PC-9 (cell line): ENCODE measurements at places on chromosomes 2 and 18. TPM values are rescaled to one million over a fixed set of nuclear protein-coding genes. Genes with fewer than 3 reads are reported as not detected.
A peak's percentile ranks its signal among the peaks of the same experiment; 100 is the strongest.

DNA sequence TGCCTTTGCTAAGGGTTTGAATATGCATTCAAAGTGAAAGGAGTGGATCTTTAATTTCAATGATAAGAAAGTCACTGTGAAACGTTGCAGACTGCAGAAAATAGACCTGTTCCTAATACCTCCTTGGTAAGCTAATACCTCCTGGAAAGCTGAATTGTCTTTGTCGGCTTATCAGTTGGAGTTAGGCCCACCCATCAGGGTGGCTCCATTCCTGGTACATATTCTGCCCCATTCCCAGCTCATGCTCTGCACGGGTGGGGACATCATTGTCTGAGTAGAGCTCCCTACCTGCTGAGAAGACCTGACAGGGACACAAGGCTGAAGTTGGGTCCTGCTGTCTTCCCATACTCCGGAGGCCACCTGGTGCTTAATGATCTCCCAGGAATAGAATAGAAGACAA, 203.3 kb downstream of the EN1 start:
- no peak for DNase-seq

- no peak for DNase-seq
These were observed 99.9 kb downstream of the DYM start for GRCh38 chr18:49360582-49360981.

DNA sequence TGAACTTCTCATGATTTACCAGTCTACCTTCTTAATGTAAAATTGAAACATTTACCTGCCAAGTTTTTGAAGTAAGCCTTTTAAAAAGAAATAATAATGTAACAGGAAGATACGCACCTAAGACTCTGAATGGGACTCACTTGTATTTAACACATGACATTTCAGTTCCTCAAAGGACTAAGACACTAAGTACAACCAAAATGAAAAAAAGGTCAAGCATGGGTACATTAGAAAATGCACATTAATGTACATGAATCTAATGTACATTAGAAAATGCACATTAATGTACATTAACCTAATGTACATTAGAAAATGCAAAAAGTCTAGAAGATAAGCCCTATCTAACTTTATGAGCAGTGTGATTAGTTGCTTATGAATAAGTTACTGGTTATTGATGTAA, 69.3 kb upstream of the FZD5 start:
- DNase-seq: no peak

DNA sequence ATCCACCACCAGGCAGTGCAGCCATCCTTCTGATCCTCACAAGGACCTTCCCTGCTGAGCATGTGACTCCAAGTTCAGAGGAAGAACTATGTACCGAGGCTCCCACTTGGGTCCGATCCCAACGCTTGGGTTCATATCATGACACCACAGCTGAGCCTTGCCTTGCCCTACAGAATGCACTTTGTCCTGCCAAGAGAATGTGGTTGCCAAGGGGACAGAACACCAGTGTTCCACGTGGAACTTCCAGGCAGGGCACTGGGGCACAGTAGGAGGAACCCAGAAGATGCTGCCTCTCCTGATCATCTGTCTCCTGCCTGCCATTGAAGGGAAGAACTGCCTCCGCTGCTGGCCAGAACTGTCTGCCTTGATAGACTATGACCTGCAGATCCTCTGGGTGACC, at the start of gene TEX51:
TSS of gene TEX51 (plus strand) at position 255 of the 400 bp plus-strand sequence. CDS start at position 284, 29 bp downstream.
- DNase-seq: no peak

- DNase-seq: no peak
These were observed 153.6 kb upstream of the ZNF804A start for GRCh38 chr2:184444623-184445223.

- no peak for DNase-seq
These were observed 117.7 kb downstream of the ZEB2 start for GRCh38 chr2:144402251-144402650.

DNA sequence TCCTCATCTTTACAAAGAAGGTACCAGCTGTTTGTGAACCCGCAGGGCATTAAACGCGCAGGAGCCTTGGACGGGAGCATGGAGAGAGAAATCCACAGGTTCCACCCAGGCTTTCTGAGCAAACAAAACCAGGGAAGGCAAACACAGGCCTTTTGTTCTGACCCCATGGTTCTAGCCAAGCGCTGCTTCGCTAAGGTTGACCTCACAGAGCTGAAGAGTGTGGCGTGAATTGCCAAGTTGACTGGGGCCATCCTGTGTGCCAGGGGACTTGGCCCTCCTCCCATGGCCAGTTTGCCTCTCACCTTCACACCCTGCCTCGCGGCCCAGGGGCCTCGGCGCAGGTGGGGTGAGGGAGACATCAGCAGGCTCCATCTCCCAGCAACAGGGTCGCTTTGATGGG, 74.1 kb downstream of the VAPA start:
- no peak for DNase-seq

DNA sequence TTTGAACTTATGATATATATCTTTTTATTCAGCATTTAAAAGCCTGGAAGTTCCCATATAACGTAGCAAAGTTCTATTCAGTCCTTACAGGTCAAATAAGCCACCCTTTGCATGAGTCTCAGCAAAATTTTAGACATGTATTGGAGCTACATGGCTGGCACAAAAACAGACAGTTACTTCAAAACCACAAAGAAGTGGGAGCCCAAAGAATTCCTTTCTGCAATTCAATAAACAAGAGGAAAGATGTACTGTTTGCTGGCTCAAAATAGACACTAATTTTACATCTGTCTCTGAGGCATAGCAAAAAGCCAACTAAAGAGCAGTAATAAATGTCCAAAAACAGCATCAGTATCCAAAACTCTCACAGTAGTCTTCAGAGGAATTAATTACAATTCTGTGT, 87.0 kb downstream of the ZEB2 start:
- no peak for DNase-seq

DNA sequence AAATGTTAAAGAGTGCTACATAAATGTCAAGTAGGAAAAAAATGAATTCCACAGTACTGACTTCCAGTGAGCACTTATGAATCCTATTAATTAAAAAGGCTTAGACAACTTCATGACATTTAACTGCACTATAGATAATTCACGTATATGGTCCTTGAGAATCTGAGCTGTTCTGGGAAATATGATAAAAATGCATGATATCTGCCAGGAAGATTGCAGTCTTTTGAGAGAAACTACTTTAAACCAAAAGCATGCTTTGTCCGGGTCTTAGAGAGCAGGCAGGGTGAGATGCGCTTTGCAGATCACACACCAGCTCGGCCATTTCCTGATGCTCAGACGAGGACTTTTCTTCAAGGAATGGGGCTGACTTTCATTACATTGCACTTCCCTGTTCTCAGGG, 42.6 kb downstream of the CMPK2 start:
- no peak for DNase-seq

- peak; percentile 98 for DNase-seq
These were observed 253.3 kb upstream of the OSR1 start for GRCh38 chr2:19611491-19612332.

DNA sequence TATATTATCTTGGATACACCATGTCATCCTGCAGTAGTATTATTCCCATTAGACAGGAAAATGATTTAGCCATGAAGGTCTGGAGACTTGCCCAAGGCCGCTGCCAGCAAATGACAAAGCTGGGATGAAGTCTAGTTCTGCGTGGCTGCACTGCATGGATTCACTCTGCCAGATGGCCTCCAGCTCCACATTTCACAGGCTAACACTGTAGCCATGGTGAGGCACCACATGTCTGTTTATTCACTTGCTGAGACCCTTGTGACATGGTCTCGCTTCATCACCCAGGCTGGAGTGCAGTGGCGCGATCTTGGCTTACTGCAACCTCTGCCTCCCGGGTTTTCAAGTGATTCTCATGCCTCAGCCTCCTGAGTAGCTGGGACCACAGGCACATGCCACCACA, 31.5 kb upstream of the SCG2 start:
- DNase-seq: no peak

DNA sequence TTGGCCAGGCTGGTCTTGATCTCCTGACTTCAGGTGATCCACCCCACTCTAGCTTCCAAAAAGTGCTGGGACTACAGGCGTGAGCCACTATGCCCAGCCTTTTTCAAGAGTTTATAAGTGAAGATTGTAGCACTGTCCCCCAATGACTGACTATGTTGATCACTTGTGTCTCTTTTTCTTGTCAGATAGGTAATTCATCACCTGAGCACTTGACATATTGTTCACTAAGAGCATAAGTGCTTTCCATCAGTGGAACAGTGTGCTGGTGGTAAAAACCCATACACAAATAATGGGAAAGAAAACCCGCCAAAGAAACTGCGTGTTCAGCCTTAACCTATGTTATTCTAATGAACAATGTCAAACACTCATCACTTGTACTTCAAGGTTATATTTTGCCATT, 414.4 kb upstream of the CDH7 start:
- no peak for DNase-seq

DNA sequence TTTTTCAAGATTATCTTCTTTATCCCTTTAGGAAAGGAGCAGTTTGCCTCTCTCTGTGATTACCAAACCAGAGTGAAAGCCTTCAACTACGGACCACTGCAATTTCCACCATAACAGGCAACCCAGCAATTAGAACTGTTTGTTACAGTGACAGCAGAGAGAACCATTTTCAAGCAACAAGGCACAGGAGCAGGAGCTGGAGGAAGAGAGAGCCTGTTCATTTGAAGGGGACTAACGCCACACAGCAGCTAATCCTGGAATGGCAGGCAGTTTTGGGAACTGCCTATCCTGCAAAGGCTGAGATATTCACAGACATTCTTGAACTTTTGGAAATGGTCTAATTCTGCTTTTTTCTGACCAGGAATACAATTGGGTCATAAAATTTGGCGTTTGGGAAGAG, 1541.9 kb upstream of the PIK3C3 start:
- no peak for DNase-seq

DNA sequence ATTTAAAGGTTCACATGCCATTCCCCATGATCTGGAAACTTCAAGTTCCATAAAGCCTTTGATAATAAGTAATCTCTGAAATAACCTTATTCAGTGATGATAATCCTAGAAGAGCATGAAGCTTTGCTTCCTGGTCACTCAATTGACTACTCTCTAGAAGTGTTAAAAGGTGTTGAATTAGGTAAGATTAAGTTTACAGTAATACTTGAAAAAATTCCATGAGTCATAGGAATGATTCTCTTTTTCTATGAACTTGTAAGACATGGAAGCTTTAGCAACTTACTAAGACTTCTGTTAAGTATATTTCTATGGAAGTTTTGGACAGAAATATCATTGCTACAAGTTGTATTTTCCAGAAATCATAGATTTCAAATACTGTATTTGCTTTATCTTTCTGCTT, 100.6 kb downstream of the MYO1B start:
- DNase-seq: no peak

GRCh38 chr2:42693688-42694479, 70.1 kb downstream of the OXER1 start:
- DNase-seq: no peak

DNA sequence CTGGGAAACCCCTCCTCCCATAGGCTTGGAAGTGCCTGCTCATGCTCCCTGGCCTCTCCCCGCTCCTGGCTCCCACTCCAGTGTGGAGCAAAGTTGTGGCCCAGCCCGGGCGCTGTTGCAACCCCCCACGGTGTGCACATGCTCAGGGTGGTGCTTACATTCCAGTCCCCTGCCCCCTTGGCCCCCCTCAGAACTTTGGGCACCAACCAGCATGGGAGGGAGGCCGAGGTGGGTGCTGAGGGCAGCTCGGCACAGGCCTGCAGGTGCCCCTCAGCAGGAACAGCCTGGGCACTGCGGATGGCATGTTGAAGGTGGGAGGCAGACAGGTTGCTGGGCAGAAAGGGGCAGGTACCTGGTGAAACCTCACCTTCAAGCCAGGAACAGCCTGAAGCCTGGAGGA, 125.3 kb downstream of the ARHGAP28 start:
- no peak for DNase-seq

The PRKAG3 gene
- not detected in 2 replicates for total RNA-seq

The COBLL1 gene
- total RNA-seq: 6.6 and 8.0 TPM in 2 replicates

The ASPRV1 gene
- total RNA-seq: 0.30 and 0.48 TPM in 2 replicates

The CNPPD1 gene
- 36.5 and 37.1 TPM in 2 replicates for total RNA-seq
